ENCODE measurements at places on chromosomes 3 and 15. TPM values are rescaled to one million over a fixed set of nuclear protein-coding genes. Genes with fewer than 3 reads are reported as not detected.
A peak's percentile ranks its signal among the peaks of the same experiment; 100 is the strongest.

CDHR4 gene
- not detected for total RNA-seq

UCN2 gene
- total RNA-seq: 1.6 TPM

KLHL40 gene
- total RNA-seq: 1.2 TPM

FEZF2 gene
- not detected for total RNA-seq

CYP1A1 gene
- 6.9 TPM for total RNA-seq

ABCC5 gene
- total RNA-seq: 43.6 TPM

SLC28A2 gene
- 0.51 TPM for total RNA-seq

- H3K27ac ChIP-seq: no peak overlapping the region
- no peak for DNase-seq
- H3K27me3 ChIP-seq: no peaks in the 10 kb centered on the region
- no peak overlapping the region for H3K4me3 ChIP-seq
- H3K4me1 ChIP-seq: no peaks in the 10 kb centered on the region
Measured at GRCh38 chr15:73745073-73745472, 8.1 kb downstream of the INSYN1 start.

DNA sequence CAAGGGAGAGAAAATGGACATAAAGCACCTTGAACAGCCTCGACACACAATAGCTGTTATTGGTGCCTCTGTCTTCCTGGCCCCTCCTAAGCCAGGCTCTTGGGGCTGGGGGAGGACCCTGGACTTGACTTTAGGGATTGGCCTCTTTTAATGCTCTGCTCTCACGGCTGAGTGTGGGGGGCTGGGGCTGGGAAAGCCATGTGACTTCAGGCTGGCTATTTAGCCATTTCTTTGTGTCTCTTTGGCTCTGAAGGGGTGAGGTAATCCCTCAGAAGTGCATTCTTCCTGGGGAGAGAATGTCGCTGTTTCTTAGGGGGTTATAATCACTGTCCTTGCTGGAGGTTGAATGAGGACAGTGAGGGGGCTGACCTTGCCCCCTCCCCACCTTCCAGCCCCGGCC lies 26.2 kb downstream of the MAGEF1 start:
- no peak for DNase-seq
- no peaks in the 10 kb centered on the region for H3K27me3 ChIP-seq
- H3K36me3 ChIP-seq: no peaks in the 10 kb centered on the region
- no peaks in the 10 kb centered on the region for H3K4me1 ChIP-seq
- H3K4me3 ChIP-seq: no peak overlapping the region

- H3K27ac ChIP-seq: no peak overlapping the region
- H3K36me3 ChIP-seq: no peaks in the 10 kb centered on the region
- no peaks in the 10 kb centered on the region for H3K27me3 ChIP-seq
- no peaks in the 10 kb centered on the region for H3K4me1 ChIP-seq
- H3K4me3 ChIP-seq: no peak overlapping the region
- DNase-seq: no peak
Measured at GRCh38 chr15:89068325-89068784, 19.9 kb upstream of the ABHD2 start.

- H3K4me3 ChIP-seq: no peak overlapping the region
- H3K4me1 ChIP-seq: peaks cover 5% of the 10 kb centered on the region
- H3K27ac ChIP-seq: peak overlapping the region; percentile 62
- no peaks in the 10 kb centered on the region for H3K27me3 ChIP-seq
- DNase-seq: no peak
Measured at GRCh38 chr15:66654739-66655375, 47.2 kb upstream of the SMAD6 start.

- DNase-seq: peak; percentile 53
- H3K4me3 ChIP-seq: no peak overlapping the region
- H3K27me3 ChIP-seq: no peaks in the 10 kb centered on the region
- H3K27ac ChIP-seq: no peak overlapping the region
- H3K4me1 ChIP-seq: no peaks in the 10 kb centered on the region
- H3K36me3 ChIP-seq: no peaks in the 10 kb centered on the region
Measured at GRCh38 chr3:97719156-97719821, 45.3 kb upstream of the ARL6 start.

GRCh38 chr3:48402281-48402732 lies 27.6 kb downstream of the PLXNB1 start:
- DNase-seq: peak; percentile 91
- H3K4me1 ChIP-seq: no peaks in the 10 kb centered on the region
- peak overlapping the region; percentile 77 for H3K27ac ChIP-seq
- no peaks in the 10 kb centered on the region for H3K27me3 ChIP-seq
- H3K4me3 ChIP-seq: no peak overlapping the region
- H3K36me3 ChIP-seq: no peaks in the 10 kb centered on the region

DNA sequence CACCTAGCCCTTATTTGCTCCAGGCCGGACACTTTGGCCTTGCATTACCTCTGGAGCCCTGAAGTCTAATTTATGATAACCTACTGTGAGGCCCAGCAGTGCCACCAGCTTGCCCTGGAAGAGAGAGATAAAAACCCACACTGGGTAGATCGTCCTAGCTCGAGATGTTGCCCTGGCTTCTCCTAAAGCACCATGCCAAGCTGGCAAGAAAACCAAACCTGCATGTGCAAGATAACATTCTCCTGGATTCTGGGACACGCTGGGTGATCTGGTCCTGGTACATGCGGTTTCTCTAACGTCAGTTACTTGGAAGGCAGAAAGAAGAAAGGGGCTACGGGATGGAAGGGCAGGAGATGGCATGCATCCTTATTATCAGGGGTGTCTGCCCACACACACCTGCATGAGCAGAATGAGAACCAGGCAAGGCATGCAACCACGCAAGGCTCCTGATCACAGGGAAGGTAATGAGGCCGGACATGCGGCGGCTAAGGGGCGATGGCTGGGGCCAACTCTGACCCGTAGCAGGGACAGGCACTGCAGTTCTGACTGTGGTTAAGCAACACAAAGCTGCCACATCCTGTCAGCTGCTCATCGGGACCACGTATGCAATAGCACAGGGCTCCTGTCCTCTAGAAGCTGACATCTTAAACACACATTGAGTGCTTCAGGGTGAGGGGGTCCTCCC lies 73.0 kb downstream of the OXNAD1 start:
- no peak overlapping the region for H3K27ac ChIP-seq
- H3K4me1 ChIP-seq: no peaks in the 10 kb centered on the region
- no peaks in the 10 kb centered on the region for H3K36me3 ChIP-seq
- H3K4me3 ChIP-seq: no peak overlapping the region
- no peaks in the 10 kb centered on the region for H3K27me3 ChIP-seq

GRCh38 chr3:25854635-25855034 lies 64.7 kb downstream of the OXSM start:
- no peaks in the 10 kb centered on the region for H3K4me1 ChIP-seq
- peak overlapping the region; percentile 34 for H3K27ac ChIP-seq
- H3K36me3 ChIP-seq: no peaks in the 10 kb centered on the region
- H3K27me3 ChIP-seq: no peaks in the 10 kb centered on the region

- peak; percentile 32 for DNase-seq
- peak overlapping the region; percentile 35 for H3K4me3 ChIP-seq
- H3K27me3 ChIP-seq: no peaks in the 10 kb centered on the region
- peaks cover 21% of the 10 kb centered on the region for H3K4me1 ChIP-seq
Measured at GRCh38 chr3:49277383-49277775, 347 bp upstream of the C3orf62 start.

GRCh38 chr3:186789554-186790260 lies 6.3 kb downstream of the EIF4A2 start:
- peaks cover 29% of the 10 kb centered on the region for H3K36me3 ChIP-seq
- H3K27ac ChIP-seq: no peak overlapping the region
- no peaks in the 10 kb centered on the region for H3K27me3 ChIP-seq
